ENCODE measurements at places on chromosomes 4 and X. TPM values are rescaled to one million over a fixed set of nuclear protein-coding genes. Genes with fewer than 3 reads are reported as not detected.

FABP2 gene
- not detected for total RNA-seq

ELOVL6 gene
- total RNA-seq: 18.7 TPM

SLC16A2 gene
- not detected for total RNA-seq

MAGEB16 gene
- total RNA-seq: not detected

BTC gene
- total RNA-seq: not detected

NCBP2L gene
- not detected for total RNA-seq

ERVMER34-1 gene
- total RNA-seq: not detected

APEX2 gene
- total RNA-seq: 28.0 TPM

CENPU gene
- 58.7 TPM for total RNA-seq

PABPC1L2B gene
- total RNA-seq: not detected

BMX gene
- total RNA-seq: not detected

CXorf38 gene
- 19.9 TPM for total RNA-seq

CRLF2 gene
- 1.4 TPM for total RNA-seq

SOWAHB gene
- total RNA-seq: not detected

FAM50A gene
- 62.7 TPM for total RNA-seq

MAGEC1 gene
- total RNA-seq: not detected

TCEAL6 gene
- total RNA-seq: not detected

ALB gene
- total RNA-seq: not detected

IL13RA2 gene
- not detected for total RNA-seq

TRAPPC11 gene
- 29.9 TPM for total RNA-seq

CLDN22 gene
- not detected for total RNA-seq

FAM47A gene
- not detected for total RNA-seq

ZNF157 gene
- total RNA-seq: 0.34 TPM

FRG2 gene
- total RNA-seq: not detected

RBM47 gene
- total RNA-seq: 0.66 TPM

SMARCA1 gene
- total RNA-seq: not detected

STK32B gene
- total RNA-seq: not detected

VCX3B gene
- total RNA-seq: not detected

DDIT4L gene
- not detected for total RNA-seq

SNCA gene
- total RNA-seq: 3.8 TPM

MAD2L1 gene
- total RNA-seq: 68.5 TPM

MBNL3 gene
- 30.0 TPM for total RNA-seq

CCKAR gene
- total RNA-seq: not detected

CNGA1 gene
- total RNA-seq: not detected

EPGN gene
- total RNA-seq: not detected

ANOS1 gene
- total RNA-seq: not detected

PSAPL1 gene
- total RNA-seq: not detected

UCP1 gene
- total RNA-seq: not detected

XAGE1A gene
- total RNA-seq: not detected

MAGEB1 gene
- total RNA-seq: not detected

CSAG3 gene
- total RNA-seq: not detected

ZBED1 gene
- total RNA-seq: 40.3 TPM

MBTPS2 gene
- total RNA-seq: 8.5 TPM

NOX1 gene
- total RNA-seq: not detected

RNF212 gene
- 2.0 TPM for total RNA-seq

All from activated CD8-positive, alpha-beta T cell treated with anti-CD3 and anti-CD28 coated beads, Interleukin-2, amount 10 ng/mL, durations not matched to agents 7 days and 5 days (primary cell).